NCI-H146 (cell line): ENCODE measurements at places on chromosomes 5 and 9.

- DNase-seq = no peak
These were observed 12.8 kb upstream of the GPX3 start for GRCh38 chr5:151007430-151008209.

DNA sequence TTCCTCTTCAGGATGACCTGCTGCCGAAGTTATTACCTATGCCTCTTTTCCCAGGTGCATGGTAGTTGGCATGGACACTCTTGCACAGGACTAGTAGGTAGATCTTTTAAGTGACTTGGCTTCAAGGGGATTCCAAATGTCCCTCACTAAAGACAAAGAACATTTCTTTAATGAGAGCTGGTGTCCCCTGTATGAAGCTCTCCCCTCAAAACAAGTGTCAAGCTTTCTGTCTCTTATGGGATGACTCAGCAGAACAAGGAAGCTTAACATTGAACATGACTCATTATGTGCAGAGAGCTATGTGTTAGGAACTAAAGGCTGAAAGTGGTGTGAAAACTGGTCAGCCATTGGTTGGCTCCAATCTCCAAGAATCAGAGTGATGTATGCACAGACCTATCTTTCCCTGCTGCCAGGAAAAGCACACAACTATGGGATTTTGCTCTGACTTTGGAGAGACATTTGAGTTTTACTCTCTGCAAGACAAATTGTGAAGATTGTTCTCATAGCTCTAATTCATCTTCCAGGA is 120.5 kb downstream of the PRDM6 start:
- DNase-seq = no peak

DNA sequence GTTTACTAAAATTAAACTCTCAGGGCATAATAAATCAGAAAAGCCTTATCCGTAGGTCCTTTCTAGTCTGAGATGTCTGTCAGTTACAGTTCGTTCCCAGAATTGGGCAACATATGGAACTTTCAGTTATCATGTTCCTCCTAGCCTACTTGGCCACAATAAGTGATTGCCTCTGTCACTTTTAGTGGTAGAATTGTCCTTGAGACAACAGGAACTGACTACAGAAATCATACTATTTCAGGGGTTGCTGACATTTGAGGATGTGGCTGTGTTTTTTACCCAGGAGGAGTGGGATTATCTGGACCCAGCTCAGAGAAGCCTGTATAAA is 956 bp downstream of the ZNF189 start:
- DNase-seq = no peak

DNA sequence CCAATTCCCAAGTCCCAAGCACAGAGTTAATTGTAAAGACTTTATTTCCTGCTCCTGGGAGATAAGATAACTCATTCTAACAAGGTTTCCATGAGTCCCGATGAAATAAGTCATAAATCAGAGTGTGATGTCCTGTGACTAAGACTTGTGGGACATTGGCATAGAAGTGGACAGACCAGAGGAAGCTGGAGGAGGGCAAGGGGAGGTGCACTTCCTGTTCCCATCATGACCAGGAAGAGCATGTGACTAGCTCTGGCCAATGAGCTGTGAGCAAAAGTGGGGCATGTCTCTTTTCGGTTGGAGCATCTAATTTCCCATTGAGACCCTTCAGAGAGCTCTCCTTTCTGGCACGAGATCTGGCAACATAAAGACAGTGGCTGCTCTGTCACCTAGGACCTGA is 100.4 kb downstream of the ZNF354C start:
- no peak for DNase-seq

- no peak for DNase-seq
These were observed 40.2 kb downstream of the RGS3 start for GRCh38 chr9:113503613-113504211.

DNA sequence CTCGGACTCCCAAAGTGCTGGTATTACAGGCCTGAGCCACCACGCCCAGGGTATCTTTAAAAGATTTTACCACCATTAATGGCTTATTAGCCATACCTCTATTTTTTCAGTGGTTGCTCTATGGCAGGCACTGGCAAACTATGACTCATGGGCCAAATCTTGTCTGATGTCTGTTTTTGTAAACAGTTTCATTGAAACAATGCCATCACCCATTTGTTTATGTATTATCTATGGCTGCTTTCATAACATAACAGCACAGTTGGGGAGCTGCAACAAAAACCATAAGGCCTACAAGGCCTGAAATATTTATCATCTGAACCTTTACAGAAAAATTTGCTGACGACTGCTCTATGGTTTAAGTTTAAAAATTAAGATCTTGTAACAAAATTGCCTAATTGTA is 66.8 kb downstream of the SLC38A9 start:
- no peak for DNase-seq

DNA sequence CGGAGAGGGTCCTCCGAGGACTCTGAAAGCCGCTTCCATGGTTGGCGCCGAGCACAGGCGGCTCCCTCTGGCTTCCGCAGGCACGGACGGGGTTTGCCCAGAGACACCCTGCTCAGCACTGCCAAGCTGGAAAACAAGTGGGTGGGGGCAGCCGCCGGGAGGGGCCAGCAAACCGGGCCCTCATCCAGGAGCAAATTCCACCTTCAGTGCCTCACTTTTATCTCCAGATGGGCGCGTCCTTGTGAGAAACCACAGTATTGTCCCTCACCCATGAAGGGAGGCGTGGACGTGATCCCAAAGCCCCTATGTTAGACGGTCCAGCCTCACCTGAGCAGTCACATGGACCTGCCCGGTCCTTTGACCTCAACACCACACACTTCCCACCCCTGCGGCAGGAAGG is 29.0 kb downstream of the MED10 start:
- DNase-seq = no peak

- DNase-seq = no peak
These were observed 308.6 kb downstream of the FBXL7 start for GRCh38 chr5:15808577-15808976.

GRCh38 chr5:132180134-132180745 is 47.4 kb downstream of the P4HA2 start:
- DNase-seq = peak; percentile 26

DNA sequence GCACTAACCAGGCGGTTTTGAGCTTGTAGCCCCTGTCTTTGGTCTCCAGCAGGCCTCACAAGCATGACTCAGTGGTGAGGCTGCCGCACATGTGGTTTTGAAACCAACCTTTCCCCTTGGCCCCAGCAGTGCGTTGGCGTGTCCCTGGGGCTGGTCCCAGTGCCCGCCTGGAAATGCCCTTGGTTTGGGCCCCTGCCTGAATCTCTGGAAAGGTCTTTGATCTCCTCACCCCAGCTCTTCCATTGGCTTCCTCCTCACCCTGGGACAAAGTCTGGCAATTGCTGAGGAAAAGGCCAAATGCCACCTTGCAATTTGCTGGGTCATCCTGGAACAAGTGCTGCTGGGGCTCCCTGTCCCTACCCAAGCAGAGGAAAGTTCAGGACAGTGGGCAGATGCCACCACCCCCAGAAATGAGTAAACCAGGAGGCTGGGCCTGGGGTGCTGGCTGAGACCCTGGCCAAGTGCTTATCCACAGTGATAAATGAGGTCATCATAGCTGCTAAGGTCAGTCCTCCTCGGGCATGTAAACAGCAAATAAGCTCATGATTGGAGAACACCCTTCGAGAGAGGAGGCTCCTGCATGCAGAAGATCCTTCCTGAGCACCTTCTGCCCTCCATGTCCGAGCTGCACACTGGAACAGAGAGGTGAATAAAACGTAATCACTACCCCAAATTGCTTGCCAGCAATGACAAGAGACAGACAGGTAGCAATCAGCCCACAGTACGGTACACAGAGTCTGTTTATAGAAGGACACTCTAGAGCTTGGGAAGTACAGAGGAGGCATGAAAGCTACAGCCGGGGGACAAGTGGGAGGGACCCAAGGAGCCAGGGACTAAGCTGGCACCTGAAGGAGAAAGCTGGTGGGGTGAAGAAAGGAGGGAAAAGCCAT is 98.9 kb upstream of the CPEB4 start:
- DNase-seq = no peak

DNA sequence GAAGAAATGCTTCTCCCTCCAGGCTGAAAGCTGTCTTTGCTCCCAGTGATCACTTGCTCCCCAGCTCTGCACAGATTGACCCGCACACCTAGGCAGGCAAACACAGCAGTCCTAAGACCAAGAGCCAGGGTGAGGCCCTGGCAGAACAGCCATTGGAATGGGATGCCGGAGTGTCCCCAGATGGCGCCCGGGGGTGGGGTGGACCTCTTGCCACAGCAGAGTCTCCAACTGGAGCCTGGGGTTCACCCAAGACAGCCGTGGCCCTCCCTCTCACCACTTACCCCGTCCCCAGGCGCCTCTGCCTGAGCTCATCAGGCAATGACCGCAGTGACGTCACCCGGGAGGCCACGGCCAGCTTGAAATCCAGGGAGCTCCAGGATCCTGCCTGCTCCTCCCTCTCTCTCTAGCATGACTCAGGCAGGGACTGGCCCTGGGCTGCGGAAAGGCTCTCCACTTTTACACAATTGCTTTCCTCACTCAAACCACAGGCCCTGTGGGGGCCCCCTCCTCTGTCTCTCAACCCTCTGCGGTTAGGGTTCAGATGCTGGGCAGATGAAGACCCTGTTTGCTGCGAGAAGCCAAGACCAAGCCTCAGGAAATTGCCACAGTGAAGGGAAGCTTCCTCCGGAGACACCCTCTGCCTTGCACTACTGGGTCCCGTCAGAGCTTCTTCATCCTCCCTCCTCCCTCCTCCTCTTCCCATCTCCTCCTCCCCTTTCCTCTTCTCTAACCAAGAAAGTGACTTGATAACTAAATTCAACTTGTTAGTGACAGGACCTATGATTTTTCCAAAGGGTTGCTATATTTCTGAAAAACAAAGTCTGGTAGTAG is 24.3 kb upstream of the PTGES start:
- DNase-seq = peak; percentile 17

- DNase-seq = no peak
These were observed 744.4 kb upstream of the ADAMTS16 start for GRCh38 chr5:4395752-4396151.

DNA sequence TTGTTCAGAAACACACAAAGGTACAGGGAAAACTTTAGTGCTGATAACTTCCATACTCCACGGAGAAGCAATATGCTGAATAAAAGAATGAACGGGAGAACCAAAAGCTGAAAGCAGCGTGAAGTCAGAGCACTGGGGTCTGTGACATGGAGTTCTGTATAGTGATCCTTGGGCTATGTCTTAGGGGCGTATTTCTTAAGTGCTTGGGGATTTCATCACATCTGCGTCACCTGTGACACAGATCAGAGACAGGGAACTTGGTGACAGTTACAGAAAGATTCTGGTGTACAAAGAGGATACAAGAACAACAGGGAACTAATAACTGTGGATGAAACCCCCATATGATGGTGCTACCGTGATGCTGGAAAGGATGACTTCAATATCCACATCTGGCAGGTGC is 81.9 kb downstream of the MARCHF3 start:
- DNase-seq = no peak

DNA sequence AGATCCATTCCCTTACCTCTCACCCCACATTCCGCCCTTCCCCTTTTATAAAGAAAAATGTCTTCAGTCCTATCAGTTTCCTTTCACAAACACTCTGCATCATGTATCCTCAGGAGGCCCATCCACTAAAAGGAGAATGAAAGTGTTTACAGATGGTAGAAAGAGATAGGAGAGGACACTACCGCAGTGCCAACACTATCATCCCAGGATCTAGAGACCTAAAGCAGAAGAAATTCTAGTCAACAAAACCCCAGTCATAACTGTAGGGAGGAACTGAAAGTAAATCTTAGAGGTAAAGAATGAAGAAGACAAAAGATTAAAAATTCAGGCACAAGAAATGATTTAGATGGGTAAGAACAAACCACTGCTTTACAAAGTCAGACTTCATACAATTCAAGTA is 114.1 kb downstream of the MLLT3 start:
- peak; percentile 6 for DNase-seq

DNA sequence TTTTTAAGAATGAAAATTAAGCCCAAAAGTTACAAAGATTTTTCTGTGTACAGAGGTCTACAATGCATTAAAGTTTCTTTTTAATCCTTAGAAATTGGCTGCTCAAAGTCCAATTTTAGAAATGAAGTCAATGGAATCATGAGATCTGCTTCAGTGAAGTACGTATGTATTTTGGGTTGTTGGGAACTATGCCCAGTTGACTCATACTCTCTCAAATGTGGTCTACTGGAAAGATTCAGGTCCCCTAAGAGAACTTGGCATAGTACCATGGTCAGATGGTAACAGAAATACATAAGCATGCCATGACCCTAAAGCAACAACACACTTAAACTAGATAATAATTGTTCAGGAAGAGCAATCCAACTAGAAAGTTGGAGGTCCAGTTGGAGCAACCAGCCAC is 23.0 kb downstream of the FBLL1 start:
- no peak for DNase-seq

DNA sequence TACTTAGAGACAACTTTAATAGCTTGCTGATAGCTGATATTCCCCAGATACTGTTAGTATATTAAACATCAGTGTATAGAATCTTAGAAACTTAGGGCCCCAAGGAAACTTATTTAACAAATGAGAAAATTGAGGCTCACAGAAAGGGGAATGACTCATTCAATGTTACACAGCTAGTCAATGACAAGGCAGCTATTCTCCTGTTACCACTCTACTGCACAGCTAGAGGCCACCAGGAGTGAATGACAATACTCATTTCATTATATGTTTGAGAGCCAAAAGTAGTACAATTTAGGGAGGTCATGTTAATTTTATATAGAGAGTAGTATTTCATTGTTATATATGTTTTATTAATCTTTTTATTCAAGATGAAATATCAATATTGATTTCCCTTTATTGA is 33.2 kb upstream of the PCDHB1 start:
- no peak for DNase-seq

- DNase-seq = no peak
These were observed 32.1 kb downstream of the NADK2 start for GRCh38 chr5:36209664-36210063.
